ENCODE measurements at places on chromosomes 1 and 21.

GRCh38 chr1:225940385-225941151, 452 bp downstream of the LEFTY2 start:
- DNase-seq: no peak

- no peak for DNase-seq
Measured at GRCh38 chr1:54397980-54398379, 8.2 kb downstream of the SSBP3 start.

DNA sequence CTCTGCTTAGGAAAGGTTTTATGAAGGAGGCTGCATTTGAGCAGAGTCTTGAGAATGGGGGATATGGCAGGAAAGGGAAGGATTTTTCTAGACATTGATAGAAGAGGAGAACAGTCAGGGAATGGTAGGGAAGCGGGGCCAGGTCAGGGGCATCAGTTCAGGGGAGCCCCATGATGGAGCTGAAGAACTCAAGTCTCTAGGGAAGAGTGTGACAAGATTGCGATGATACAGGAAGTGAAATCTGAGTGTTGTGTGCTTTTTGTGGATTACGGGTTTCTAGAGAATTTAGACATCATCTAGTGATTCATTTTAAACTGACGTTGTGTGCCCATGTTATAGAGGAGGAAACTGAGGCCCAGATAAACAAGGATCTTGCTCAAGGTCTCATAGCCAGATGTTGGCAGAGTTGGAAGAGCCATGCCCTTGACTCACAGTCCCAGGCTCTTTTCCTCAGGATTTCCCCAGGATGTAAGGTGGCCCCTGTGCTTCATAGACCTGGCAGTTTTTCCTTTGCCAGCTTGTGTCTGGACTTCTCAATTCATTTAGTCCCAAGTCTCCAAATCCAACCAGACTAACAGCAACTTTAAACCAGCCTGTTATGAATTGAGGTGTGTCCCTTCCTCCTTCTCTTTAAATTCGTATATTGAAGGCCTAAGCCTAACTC, 130.3 kb downstream of the ROR1 start:
- DNase-seq: no peak

- no peak for DNase-seq
Measured at GRCh38 chr1:210687582-210688279, 359.0 kb downstream of the HHAT start.

DNA sequence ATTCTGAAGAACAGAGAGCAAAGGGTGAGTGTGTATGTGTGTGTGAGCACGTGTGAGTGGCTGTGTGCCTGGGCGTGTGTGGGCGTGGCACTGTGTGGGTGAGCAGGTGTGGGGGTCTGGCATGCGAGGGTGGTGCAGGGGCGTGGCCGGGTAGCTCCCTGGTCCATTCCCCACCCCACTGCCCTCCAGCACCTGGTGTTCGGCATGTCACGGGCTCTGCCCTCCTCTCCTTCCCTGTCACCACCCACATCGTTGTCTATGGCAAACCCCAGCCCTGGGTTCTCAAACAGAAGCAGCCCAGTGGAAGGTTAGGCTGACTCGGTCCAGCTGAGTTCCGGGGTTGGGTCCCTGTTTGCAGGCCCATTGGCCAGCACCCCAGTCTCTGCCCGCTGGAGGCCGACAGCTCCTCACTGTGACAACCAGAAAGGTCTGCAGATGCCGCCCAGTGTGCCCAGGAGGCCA, 39.8 kb downstream of the UBE2G2 start:
- DNase-seq: no peak

DNA sequence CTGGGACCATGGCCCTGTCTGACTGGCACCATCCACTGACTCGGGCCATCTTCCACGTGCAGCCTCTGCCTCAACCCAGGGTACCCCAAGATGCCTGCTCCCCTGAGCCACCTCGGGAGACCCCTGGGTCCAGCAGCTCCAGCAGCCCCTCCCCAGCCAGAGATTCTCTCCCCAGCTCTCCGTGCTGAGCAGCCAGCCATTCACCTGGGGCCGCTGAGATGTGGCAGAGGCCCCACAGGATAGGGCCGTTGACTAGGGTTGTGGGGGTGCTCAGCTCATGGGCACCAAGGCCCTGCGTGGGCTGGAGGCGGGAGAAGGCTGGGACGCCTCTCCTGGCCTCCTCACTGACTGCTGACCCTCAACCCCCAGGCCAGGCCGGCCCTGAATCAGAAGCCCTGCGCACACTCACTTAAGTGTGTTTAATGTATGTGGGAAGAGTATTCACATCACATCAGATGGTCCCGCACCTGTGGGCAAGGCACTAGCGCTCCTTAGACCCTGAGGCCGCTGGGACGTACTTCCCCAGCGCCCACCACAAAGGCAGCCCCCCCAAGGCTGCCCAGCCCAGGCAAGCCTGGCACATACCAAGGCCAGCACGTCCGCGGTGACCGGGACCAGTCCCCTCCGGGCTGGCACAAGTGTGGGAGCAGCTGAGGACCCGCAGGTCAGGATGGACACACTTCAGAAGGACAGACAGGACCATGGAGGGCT, 27.8 kb downstream of the SLC19A1 start:
- DNase-seq: no peak

DNA sequence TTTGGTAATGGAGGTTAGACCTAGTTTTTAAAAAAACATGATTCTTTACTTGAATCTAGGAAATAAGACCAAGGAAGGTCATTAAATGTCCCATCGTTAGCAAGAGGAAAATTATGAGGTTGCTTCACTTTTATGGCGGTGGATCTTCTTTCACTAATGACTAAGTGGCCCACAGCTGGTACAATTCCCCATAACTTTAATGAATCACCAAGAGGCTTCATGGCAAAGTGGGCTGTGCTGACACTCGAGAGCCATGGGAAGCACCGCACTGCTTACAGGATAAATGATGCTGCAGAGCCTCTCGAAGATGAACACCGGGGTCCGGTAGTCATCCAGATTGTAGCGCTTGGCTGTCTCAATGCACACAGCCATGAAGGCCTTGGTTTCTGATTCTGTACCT, 108.8 kb downstream of the UBR4 start:
- DNase-seq: no peak

GRCh38 chr1:87334351-87335174, 5.9 kb downstream of the LMO4 start:
- no peak for DNase-seq

- no peak for DNase-seq
Measured at GRCh38 chr1:171860696-171861095, 19.4 kb downstream of the DNM3 start.

GRCh38 chr1:182644886-182645285, 39.5 kb downstream of the RGS8 start:
- no peak for DNase-seq

DNA sequence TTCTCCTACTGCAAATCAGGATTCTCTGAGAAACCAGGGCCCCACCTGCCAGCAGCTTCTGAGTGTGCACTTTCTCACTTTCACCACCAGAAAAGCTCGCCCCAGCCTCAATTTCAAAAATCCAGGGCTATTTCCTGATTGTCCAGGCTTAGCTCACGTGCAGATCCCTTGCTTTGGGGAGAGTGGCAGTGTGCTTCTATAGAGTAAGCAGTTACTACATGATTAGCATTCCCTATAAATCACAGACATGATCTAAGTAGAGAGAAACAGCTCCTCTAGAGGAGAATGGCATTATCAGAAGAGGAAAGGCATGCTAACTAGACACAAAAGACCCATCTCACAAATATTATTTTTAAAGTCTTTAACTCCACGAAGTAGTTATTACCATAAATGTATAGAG, 456.0 kb upstream of the PKN2 start:
- DNase-seq: no peak

DNA sequence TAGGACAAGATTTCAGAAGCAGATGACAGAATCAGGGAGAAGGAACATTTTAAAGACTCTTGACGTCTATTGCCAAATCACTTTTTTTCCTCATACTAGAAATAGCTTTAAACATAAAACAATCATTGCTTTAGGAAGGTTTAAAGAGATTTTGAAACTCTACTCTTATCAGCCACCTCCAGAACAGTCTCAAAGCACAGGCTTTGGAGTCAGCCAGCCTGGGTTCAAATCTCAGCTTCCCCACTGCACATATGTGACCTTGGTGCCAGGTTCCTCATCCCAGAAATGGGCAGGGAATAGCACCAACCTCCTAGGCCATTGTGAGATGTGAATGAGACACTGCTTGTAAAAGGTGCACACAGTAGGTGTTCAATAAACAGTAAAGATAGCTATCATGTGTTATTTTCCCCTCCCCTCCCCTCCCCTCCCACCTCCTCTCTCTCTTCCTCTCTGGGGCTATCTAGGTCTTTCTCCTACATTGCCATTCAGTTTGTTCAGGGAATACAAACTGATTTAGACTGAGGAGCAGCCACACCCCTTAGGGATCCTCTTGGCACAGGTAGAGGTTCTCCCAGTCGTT, 20.6 kb downstream of the SPOCD1 start:
- no peak for DNase-seq

GRCh38 chr1:30810416-30811080, 53.0 kb upstream of the LAPTM5 start:
- DNase-seq: no peak

- no peak for DNase-seq
Measured at GRCh38 chr1:4003846-4004505, 103.9 kb upstream of the C1orf174 start.

- no peak for DNase-seq
Measured at GRCh38 chr1:25063591-25064416, 133.7 kb upstream of the RUNX3 start.

GRCh38 chr21:42509244-42509643, 4.4 kb upstream of the SLC37A1 start:
- no peak for DNase-seq

- DNase-seq: no peak
Measured at GRCh38 chr1:248576260-248576980, 1.9 kb upstream of the OR2T34 start.

- DNase-seq: no peak
Measured at GRCh38 chr1:15835205-15835740, 12.2 kb upstream of the SPEN start.

DNA sequence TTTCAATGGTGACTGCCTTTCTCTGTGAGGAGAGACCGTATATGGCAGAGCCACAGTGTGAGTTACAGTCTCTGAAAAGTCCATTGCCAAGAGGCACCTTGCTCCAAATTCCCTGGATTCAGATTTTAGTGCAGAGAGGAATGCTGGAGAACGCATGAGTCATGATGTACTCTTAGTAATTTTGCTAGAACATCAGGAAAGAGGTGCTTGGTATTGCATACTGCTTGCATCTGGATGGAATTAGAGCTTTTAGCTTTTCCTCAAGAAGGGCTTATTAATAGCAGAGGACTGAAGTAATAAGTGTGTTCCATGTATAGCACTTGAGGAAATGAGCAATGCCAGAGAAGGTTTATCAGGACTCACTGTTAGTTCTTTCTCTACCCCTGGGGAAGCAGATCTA, 40.5 kb upstream of the AKT3 start:
- DNase-seq: no peak

- DNase-seq: no peak
Measured at GRCh38 chr1:52677076-52677806, 20.9 kb downstream of the COA7 start.

DNA sequence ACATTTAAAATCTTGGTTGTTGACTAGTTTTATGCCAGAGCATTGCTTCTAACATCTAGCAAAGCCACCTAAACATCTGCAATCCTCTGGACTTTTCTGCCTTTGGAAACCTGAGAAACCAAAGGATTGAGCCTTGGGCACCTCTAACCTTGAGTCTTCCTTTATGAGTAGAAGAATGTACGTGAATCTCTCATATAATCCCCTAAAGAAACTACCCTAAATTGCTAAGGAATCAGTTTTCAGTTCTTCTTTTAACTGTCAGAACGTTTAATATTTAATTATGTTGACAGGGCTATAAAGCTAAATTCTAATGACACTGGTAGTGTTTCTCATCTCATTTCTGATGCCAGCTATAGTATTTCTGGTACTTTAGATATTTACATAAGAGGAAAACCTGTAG, 997.3 kb downstream of the AMY1C start:
- DNase-seq: no peak

GRCh38 chr1:111032295-111032897, 68.7 kb upstream of the LRIF1 start:
- no peak for DNase-seq

- DNase-seq: no peak
Measured at GRCh38 chr1:54582566-54583306, 34.7 kb downstream of the ACOT11 start.

DNA sequence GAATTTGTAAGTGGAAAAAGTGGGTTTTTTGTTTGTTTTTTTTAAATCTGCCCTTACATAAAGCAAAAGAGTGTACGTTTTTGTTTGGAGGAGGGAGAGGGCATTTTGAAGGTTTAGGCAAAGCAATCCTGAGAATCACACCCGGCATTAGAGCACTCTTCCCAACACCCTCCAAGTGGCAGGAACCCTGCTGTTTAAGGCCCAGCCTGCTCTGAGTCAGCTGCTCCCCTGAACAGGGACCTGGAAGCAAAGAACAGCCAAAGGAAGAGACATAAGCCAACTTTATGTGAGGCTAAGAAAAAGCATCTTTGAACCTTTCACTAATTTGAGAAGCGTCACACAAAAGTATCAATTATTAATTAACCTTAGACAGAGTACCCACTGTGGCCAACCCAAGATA, 16.9 kb downstream of the MTFR1L start:
- no peak for DNase-seq

- DNase-seq: no peak
Measured at GRCh38 chr21:31726407-31726806, 5.5 kb downstream of the SCAF4 start.

- DNase-seq: no peak
Measured at GRCh38 chr1:7589774-7590425, 181.2 kb upstream of the VAMP3 start.

- DNase-seq: no peak
Measured at GRCh38 chr1:164781972-164782371, 223.0 kb downstream of the PBX1 start.

DNA sequence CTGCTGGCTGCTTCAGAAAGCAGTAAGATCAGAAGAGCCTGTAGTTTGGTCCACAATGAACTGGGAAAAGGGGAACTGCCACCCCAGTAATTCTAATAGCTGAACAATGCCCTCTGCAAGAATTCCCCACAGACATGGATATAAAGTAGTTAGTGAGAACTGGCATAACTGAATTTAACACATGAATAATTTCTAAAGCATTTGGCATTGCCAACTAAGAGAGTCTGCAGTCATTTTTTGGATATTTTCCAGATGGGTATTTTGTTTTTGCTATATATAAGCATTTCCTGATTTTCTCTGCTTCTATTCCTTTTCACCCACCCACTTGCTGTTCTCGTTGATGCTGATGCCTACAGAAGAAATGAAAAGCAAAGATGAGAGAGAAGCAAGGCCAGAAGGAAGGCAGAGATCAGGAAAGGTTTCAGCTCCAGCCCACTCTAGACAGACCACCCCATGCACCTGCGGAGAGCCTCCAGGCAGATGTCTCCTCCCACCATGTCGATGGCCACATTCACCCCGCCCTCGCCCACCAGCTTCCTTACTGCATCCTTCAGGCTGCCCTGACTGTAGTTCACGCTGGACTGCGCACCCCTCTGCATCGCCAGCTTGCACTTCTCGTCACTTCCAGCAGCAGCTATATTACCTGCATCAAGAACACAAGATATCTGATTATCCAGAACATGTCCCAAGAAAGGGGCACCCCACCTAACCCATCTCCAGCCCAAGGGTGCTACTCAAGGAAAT, 55.9 kb upstream of the SEC16B start:
- no peak for DNase-seq

- no peak for DNase-seq
Measured at GRCh38 chr1:36975642-36976041, 58.7 kb downstream of the GRIK3 start.

GRCh38 chr1:112239683-112240330, 156.2 kb upstream of the CTTNBP2NL start:
- DNase-seq: no peak

All from cortex of kidney (tissue), 1 donor.